ENCODE measurements at places on chromosomes 5 and 9.

- DNase-seq = peak; percentile 54
Measured at GRCh38 chr9:1434052-1434767, 384.1 kb downstream of the DMRT2 start.

DNA sequence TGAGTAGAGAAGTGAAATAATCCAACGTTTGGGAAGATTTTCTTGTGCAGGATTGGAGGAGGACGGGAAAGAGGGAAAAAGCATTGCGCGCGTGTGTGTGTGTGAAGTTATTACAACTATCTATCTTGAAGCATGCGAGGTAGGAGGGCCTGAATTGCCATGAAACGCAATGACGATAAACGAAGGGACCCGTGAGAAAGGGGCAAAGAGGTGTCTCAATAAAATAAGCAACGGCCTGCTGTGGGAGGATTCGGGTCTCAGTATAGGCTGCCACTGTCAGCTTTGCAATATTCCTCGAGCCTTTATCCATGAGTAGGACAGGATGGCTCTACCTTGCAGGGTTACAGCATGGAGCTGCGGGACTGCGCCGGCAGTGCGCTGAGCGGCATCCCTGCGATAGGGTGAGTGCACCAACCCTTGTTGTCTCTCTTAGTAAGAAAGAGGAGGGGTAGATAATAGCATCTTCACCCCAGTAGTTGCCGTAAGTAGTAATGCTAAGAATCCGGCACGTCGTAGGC lies 631 bp upstream of the RCL1 start:
- DNase-seq = no peak

DNA sequence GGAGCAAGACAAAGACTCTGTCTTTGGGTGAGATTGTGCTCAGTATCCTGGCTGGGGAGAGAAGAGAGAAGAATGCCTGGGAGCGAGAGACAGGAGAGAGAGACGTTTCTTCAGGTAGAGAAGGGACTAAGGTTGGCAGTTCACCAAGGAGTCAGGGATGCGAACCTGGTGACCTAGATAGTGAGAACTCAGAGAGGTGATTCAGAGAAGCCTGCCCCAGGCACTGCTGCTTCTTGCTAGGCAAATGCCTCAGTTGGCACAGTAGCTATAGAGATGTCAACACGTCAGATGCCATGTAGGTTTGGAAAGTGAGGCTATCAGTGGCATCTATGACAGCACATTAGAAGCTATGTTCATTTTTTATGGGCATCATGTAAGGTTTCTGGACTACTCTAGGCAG lies 231.6 kb upstream of the VLDLR start:
- DNase-seq = no peak

DNA sequence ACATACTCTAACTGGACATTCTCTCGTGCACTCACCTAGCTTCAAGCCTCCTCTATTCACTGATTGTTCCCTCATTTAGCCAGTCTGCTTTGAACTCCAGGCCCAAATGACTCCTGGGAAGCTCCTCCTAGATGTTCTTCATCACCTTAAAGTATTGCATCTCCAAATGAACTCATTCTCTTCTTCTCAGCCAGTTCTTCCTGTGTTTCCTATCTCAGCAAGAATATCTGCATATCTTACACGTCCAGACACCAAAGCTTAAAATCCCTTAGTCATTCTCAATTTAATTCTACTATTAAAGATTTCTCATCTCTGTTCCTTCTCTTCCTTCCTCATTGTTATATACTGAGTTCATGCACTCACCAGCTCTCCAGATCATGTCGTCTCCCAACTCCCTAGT lies 118.6 kb upstream of the DAB2 start:
- DNase-seq = no peak

GRCh38 chr5:34991486-34992238 lies 56.1 kb downstream of the AGXT2 start:
- no peak for DNase-seq

DNA sequence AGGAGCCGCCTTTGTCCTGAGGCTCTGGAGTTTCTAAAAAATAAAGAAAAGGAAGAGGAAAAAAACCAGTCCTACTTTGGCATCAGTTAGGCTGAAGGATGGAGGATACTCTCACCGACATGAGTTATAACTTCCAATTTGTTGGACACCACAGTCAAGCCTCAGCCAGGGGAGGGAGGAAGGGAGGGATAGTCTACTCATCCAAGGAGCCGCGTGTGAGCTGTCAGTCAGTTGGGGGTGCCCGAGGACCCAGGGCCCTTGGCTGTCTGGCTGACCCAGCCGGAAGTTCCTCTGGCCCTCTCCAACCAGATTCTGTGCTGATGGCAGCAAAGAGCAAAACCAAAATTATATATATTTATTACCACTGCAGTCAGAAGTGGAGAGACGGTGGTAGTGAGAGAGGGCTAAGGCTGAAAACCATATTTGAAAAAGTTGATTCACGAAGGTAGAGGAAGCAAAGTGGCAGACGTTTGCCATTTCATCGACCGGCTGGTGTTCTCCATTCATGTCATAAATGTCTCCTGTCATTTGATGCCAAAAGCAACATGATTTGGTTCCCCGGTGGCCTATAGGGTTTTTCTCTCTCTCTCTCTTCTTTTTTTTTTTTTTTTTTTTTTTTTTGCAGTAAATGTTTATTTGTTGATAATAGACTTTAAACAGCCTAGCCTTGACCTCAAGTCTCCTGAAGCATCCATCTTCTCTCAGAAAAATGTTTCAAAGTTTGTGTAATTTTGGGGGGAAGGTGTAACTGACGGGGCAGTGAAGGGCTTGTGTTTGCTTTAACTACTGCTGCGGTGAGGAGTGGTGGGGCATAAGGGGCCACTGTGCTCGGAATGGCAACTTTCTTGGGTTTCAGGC lies 7.6 kb downstream of the LMX1B start:
- DNase-seq = no peak

DNA sequence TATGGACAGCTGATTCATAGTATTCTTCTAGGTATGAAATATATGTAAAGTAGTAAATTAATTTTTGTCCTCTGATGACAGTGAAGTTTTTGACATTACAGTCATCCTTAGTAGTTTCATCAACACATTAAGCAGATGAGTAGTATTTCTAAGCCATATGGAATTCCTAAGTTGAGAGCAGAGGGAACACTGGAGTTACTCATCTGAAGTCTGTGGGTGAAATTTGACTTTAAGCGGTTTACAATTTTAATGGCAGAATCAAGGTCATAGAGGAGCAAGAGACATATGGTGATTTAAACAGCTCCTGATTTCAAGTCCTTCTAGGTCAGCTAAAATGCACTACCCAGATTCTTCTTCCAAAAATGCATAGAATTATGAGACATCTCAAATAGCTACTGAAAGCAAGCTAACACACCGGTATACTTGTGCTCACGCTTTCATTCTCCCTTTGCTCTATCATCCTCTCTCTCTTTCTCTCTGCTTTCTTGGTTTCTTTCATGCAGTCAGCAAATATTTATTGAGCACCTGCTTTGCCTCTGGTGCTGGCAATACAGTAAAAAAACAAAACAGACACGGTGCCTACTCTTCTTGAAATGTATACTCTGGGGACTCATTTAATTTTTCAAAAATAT lies 235.9 kb downstream of the FER start:
- no peak for DNase-seq
